ENCODE measurements at places on chromosomes 12 and 14.

- DNase-seq: no peak
Observed at GRCh38 chr12:89962648-89963047, 254.0 kb upstream of the ATP2B1 start.

GRCh38 chr12:105226219-105226618, 9.8 kb downstream of the APPL2 start:
- no peak for DNase-seq

DNA sequence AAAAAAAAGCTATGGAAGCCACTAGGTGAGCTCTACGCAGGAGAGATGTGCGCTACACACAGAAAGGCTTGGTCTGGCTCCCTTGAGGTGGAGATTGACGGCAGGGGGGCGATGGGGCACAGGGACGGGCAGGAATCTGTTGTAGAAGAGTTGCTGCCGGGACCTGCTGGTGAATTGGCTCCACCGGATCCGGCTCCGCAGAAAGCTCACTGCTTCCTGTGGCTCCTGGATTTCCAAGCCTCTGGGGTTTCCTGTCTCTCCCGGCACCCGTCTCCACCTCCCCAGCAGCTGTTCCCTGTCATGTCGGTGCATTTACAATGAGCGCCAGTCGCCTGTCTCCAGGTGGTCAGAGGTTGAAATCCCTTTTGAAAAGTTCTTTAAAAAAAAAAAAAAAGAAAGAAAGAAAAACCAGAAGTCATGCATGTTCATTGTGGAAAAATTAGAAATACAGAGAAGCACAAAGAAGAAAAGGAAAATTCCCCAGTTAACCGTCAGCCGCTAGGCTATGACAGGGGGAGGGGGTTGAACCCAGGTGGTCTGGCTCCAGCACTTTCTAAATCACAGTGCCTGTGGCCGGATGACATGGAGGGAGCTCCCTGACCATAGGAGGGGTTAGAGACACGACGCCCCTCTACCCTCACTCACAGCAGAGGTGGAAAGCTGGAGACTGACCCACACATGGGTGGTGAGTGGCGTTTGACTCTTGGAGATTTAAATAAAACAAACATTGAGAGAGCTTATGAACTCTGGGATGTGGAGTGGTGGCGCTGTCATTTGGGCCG, 20.8 kb downstream of the FAM222A start:
- peak; percentile 55 for DNase-seq

DNA sequence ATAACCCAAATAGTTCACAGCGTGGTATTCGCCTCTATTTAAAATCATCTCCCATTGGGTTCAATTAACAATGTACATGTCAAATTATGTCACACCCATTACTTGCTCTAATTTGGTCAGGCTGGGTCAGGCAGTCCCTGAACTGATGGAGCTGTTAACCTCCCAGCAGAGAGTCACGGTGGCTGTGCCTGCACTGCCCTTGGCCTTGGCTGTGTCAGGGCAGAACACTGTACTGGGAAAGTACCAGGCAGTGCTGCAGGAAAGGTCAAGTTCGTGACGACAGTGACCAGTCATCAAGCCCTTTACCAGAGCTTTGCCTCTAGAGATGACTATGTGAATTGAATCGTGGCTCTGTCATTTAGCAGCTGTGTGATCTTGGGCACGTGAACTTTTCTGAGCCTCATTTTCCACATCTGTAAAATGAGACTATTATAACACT, 100.0 kb downstream of the ARF6 start:
- DNase-seq: no peak
